NCI-H446 treated with DMSO at 0.1 percent for 48 hours (cell line): ENCODE measurements at places on chromosomes 3 and 15.

DNA sequence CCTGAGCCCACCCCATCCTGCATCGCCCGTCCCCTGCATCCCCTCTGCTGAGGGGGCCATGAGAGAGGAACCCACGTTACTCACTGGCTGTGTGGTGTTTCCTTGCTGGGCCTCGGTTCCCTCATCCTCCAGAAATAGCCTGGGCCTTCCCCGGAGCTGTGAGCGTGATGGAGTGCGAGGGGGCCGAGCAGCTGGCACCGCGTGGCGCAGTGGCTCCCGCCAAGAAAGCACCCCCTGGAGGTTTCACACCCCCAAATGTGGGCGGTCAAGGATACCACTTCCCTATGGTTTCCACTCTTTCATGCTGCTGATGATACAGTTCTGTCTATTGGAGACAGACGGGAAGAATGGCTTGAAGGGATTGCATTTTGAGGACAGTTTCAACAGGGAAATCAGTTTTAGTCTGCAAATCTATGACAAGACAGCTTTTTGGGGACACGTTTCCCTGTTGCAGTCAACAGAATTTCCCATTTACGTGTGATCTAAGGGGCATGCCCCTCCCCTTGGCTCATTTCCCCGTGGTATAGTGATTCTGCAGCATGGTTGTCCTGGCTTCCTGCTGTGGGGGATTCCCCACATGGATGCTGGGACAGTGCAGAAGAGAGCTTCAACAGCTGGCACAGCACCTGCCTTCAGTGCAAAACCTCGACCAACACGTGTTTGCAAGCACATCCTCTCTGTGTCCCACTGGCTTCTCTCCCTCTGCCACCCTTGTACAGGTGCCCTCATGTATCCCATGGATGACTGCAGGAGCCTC, 377.5 kb downstream of the LRTM1 start:
- DNase-seq = no peak

- DNase-seq = no peak
These were observed 489 bp downstream of the GMPPB start for GRCh38 chr3:49723296-49723627.

DNA sequence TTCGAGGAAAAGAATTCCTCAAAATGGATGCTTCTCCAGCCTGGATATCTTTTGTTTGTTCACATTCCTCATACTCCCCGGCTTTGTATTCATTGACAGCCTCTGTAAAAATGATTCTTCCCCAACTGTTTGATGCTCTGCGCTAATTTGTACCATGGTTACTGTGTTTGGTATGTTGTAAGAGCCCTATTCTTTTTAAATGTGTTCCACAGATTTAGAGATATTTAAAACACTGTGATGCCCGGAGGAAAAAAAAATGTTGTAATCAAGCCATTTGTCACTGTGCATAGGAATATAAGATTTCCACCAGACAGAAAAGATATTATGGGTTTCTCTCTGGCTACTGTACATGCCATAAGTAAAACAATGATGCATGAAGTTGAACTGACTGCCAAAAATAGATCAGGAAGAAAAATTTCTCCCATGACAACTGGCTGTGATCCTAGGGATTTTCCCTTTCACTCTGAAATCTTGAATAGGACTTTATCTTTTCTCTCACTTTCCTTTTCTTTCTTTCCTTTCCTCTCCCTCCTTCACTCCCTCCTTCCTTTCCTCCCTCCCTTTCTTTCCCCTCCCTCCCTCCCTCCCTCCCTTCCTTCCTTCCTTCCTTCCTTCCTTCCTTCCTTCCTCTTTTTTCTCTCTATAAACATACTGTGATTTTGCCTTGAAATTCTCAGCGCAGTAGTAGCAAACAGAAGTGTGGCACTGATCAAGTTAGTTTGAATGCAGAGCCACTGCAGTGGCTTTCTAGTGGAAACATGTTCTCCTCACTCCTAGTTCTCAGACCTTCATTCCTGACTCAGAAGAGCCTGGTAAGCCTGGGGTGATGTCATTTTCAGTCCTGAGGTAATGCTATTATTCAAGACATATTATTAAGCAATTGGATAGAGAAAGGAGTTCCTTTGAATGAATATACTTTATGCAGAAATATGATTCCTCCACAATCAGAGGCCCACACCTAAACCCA, 254.9 kb upstream of the TBL1XR1 start:
- DNase-seq = peak; percentile 53

DNA sequence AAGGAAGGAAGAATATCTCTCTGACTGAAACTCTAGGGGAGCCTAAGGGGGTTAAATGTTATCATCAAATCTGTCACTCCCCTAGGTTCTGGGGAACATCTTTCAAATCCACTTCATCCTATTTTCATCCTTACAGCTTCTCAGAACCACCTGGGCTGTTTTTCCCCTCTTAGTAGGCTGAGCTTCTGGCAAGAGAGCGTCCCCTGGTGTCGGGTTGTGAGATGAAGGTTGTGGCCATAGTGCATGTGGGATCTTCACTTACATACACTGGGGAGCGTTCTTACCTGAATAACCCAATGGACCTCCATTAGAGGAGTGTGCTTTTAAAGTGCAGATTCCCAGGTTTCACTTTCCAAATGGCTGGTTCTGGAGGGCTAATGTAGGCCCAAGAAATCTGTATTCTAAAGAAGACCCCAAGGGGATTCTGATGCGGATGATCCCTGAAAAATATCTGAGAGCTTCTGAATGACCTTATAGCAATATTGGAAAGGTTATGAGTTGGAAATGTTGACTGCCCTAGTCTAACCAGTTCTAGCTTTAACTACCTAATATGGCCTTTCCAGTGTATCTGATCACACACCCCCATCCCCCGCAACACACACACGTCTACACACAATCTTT, 663.7 kb downstream of the AGBL1 start:
- DNase-seq = no peak

DNA sequence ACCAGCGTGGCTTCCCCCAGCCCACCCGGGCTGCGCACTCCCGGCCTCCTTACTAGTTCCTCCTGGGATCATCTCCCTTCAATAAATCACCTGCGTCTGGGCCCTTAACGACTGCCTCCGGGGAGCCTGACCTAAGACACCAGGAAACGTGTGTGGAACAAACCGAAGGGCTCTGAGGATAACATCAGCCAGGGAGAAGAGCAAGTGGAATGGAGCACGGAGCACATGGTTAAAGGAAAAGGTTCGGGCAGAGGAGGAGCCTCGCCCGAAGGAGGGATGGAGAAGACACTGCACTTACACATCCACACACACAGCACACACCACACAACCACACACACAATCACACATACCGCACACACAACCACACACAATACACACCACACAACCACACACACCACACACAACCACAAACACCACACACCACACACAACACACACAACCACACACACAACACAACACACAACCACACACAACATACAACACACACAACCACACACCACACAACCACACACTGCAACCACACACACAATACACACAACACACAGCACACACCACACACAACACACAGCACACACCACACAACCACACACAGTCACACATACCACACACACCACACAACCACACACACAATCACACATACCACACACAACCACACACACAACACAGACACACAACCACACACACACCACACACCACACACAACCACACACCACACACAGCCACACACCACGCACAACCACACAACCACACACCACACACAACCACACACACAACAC, 24.7 kb downstream of the CPN2 start:
- no peak for DNase-seq

DNA sequence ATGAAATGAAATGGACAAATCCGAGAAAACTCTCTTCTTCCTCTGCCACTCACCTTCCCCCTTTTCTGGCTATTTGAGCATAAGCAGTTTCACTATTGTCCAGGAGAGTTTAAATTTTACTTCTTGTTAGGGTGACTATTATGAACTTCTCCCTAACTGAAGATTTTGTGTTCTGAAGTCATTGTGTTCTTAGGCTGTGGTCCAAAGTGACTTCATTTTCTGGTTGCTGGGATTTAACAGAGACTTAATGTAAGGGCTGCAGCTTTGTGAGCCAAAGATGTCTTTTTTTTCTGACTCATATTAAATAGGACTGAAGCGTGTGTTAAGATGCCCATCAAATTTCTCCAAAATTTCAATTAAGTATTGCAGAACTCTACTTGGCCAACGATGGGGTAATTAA, 46.5 kb upstream of the FSTL1 start:
- peak; percentile 67 for DNase-seq

- no peak for DNase-seq
These were observed 47.2 kb upstream of the IREB2 start for GRCh38 chr15:78390826-78391225.
